ENCODE measurements at places on chromosomes 16 and 17.

DNA sequence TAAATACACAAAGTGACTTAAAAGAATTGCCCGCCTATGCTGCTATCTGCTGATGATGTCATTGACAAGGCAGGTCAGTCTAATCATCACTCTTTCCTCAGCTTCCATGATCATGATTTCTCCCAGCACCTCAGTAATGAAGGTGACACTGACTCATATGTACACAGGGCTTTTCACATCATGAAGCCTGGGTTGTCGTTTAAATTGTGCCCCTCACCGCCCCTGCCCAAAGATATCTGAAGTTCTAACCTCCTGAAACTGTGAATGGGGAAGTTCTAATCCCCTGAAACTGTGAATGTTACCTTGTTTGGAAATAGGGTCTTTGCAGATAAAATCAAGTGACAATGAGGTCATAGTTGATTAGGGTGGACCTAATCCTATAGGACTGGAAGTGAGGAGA lies 17.4 kb upstream of the GPRC5C start:
- no peak for DNase-seq

- DNase-seq, result no peak
Measured at GRCh38 chr17:71634376-71634775, 486.4 kb upstream of the SOX9 start.

GRCh38 chr16:83147244-83147643 lies 520.5 kb downstream of the CDH13 start:
- no peak for DNase-seq

DNA sequence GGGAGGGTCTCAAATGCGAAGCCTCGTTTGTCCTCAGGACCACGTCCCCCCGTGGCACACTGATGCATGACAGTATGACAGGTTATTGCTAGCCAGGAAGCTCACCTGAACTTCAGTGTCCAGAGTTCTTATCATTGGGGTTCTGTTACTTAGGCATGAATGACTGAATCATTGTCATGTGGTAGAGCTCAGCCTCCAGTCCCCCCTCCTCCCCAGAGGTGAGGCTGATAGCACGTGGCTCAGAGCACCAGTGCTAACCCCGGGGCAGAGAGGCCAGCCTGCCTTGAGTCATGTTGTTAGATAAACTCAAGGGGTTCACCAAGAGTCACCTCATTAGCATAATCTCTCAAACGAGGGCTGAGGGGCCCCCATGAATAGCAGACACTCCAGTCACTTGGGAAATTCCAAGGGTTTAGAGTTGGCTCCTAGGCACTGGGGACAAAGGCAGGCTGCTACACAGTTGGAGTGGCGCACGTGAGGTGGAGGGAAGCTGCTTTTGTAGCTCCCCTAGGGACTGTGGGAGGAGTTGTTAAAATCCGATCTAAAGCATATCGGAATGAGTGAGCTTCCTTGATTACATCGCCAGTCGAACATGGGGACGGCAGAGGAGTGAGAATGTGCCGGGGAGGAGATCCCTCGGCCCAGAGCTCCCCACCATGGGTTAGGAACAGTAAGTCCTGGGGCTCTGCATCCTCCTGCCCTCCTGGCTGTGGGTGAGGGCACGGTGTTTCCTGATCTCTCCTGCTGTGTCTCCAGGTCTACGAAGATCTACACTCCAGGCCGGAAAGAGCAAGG lies 18.2 kb downstream of the DHX38 start:
- no peak for DNase-seq

GRCh38 chr16:83145297-83145696 lies 518.5 kb downstream of the CDH13 start:
- no peak for DNase-seq

DNA sequence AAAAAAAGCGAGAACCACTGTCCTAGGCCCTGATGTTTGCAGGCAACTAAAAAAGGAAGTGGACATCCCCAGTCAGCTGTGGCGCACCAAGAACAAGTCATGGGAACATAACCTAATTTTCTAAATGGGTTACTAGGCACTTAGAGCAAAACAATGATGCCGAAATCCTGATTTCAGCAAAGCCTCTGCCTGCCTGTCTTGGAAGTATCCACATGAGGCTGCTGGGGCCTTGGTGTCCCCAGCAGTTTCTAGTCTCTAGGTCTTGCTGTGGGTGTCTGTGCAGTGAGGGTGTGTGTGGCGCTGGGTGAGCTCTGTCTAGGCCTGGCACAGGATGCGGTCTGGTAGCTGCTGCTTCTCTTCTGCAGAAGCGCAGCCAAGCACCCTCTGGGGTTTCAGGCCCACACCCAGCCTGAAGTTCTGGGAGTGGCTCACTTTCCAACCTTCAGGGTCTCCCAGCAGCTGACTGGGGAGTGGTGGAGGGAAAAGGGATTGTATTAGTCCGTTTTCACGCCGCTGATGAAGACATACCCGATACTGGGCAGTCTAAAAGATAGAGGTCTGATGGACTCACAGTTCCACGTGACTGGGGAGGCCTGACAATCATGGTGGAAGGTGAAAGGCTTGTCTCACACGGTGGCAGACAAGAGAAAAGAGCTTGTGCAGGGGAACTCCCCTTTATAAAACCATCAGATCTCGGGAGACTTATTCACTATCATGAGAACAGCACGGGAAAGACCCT lies 21.1 kb downstream of the STH start:
- DNase-seq, result no peak

DNA sequence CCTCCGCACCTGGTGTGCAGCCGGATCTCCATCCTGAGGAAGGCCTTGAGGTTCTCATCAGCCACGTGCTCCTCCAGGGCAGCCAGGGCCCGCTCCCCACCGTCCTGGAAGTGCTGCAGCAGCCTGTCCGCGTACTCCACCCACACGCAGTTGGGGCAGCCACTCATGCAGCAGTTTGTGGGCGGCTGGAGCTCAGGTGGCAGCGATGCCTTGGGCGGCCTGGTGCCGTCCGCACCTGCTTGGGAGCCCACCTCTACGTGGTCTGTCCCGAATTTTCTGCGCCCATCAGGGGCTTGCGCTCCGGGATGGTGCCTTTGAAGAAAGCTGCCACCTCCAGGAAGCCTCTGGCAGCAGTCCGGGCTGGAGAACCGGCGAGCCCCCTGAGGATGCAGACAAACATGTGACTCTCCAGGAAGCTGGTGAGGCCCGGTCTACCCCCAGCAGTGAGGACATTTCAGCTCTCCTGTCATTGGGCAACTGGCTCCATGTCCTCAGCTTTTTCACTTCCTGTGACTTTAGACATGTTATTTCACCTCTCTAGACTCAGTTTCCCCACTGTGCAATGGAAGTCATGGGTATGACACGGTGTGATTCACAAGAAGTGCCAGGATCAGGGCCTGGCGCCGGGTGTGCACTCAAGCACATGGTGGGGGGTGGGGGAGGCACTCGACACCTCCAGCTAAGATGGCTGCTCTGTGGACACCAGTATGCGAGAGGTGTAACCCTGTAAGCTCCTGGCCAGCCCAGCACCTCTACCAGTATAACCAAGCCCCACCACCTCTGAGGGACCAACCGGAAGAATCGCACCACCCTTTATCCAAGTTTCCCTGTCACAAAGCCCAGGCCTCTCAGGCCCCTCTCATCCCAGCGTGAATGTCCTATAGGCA lies 957 bp downstream of the OXLD1 start:
- DNase-seq, result peak; percentile 36

DNA sequence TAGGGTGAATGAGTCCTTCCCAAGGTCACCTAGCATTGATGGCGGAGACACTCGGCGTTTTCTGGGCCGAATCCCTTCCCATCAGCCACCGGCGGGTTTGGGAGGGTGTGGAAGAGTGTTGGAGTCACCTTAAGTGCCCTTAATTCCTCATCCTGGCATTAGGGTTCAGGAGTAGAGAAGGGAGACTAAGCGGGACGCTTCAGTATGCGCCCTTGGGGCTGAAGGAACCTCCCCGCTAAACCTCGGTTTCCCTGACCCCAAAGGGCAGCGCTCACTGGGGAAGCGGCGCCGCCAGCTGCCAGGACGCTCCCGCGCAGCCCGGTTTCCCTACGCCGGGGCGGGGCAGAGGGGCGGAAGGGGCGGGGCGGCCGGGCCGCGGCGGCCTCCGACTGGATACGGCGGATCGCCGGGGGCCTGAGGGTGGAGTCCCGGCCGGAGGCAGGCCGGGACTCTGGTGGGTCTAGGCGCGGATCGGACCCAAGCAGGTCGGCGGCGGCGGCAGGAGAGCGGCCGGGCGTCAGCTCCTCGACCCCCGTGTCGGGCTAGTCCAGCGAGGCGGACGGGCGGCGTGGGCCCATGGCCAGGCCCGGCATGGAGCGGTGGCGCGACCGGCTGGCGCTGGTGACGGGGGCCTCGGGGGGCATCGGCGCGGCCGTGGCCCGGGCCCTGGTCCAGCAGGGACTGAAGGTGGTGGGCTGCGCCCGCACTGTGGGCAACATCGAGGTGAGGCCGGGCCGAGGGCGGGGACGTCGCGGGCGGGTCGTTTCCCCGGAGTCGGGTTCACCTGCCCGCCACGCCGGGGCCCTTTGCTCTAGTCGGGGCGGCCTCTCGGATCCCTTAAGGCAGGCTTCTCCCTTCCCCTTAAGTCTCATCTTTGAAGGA lies at the start of gene DHRS11:
Gene DHRS11 (plus strand): TSS at position 446 of the 882 bp plus-strand sequence. CDS start 131 bp downstream, at position 577.
- peak; percentile 70 for DNase-seq

DNA sequence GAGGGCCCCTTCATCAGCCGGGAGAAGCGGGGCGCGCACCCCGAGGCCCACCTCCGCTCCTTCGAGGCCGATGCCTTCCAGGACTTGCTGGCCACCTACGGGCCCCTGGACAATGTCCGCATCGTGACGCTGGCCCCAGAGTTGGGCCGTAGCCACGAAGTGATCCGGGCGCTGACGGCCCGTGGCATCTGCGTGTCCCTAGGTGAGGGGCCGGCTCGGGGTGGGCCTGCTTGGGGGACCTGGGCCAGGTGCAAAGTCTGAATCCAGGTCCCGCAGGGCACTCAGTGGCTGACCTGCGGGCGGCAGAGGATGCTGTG lies 3.5 kb downstream of the CEMP1 start:
- no peak for DNase-seq

- no peak for DNase-seq
Measured at GRCh38 chr17:57539529-57540301, 205.4 kb downstream of the CCDC182 start.

- DNase-seq, result no peak
Measured at GRCh38 chr17:34780438-34780837, 180.8 kb downstream of the CCT6B start.

DNA sequence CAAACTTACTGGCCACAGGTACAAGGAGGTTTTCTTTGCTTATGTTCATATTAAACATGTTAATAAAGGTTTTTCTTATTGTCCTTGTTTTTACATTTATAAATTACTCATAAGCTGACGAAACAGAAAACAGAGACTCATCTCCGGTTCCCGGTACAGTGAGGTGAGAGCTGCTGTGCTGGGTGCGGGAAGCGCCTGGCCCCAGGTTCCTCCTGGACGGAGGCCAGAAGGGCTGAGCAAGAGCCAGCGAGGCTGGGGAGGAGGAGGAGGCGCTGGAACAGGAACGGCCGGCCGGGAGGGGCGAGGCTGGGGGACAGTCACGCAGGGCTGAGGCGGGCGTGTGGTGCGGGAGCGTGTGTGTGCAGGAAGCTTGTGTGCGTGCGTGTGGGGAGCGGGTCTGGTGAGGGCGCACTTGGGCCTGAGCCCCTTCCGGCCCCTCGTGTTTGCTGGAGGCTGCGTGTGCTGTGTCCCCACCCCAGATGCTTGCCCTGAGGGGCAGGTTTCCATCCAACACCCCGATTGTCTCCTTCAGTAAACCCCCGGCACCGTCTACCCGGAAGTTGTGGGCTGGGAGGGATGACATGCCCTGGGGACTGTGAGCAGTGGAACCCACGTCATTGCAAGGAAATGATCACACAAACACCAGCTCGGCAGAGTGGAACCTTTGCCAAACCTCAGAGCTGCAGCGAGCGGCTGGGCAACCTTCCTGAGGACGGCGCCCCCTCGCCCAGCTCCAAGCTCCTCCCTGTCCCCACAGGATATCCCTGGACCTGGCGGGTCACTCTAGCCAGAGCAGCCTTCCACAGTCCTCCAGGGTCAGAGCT lies 19.5 kb downstream of the CD7 start:
- DNase-seq, result peak; percentile 81

DNA sequence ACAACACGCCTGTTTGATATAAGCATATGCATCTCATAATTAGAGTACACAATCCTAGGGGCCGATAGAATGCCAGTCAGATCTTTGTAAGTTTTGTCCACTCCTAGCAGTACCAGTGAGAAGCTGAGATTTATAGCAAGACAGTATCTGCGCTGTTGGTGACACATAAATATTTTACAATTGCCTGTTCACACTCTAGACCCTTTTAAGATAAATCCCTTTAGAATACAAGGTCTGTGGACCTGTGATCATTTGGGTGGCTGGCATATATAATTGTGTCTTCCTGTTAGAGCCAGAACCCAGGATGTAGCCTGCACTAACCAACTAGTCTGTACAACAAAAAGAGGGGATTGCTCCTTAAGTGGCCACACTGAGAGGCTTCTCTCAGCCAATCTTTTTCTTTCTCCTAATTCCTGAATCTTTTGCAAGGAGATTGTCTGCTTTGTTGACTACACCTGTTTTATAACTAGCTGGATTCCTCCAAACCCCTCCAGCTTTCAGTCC lies 74.7 kb downstream of the WIPI1 start:
- no peak for DNase-seq

DNA sequence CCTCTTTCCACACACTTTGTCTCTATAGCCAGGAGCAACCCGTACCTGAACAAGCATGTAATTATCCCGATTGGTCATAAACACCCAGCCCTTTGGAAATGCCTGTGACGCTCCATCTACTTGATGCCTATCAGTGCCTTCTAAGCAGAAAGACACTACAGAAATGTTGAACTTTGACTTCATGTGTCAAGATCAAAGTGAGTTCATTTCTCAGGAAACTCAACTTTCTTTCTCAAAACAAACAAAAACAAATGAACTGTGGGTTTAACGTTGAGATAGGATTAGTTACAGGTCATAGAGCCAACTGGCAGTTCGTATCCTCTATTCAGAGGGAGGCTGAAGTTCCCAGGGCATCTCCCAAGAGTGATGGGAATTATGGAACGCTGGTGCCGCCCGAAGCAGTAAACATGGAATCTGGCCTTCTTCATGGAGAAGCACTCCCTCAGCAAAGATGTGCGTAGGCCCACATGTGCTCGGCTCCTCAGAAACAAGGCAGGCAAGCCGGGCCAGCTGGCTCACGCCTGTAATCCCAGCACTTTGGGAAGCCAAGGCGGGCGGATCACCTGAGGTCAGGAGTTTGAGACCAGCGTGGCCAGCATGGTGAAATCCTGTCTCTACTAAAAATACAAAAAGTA lies 9.5 kb downstream of the SLC6A4 start:
- no peak for DNase-seq

- no peak for DNase-seq
Measured at GRCh38 chr16:89191901-89192185, 8.5 kb downstream of the SLC22A31 start.

GRCh38 chr17:76416899-76417298 lies 32.5 kb downstream of the SPHK1 start:
- DNase-seq, result no peak

DNA sequence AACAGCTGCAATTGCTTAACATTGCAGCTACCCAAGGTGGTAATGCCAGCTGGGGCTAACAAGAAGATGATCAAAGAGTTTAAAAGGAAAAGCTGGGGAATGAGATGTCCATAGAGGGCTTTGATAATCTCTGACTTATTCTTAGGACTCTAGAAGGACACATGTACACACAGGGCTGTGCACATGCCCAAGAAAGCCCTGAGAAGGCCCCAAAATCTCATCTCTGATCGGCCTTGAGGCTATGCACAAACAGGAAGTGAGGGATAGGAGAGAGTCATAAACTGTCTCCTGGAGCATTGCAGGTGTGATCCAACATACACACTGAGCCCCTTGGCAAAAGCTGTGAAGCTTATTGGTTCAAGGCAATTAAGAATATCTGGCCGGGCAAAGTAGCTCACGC lies 17.2 kb upstream of the RABEP1 start:
- no peak for DNase-seq

Data from SW 1271 (cell line).